ENCODE measurements at places on chromosomes 1 and 21.

DNA sequence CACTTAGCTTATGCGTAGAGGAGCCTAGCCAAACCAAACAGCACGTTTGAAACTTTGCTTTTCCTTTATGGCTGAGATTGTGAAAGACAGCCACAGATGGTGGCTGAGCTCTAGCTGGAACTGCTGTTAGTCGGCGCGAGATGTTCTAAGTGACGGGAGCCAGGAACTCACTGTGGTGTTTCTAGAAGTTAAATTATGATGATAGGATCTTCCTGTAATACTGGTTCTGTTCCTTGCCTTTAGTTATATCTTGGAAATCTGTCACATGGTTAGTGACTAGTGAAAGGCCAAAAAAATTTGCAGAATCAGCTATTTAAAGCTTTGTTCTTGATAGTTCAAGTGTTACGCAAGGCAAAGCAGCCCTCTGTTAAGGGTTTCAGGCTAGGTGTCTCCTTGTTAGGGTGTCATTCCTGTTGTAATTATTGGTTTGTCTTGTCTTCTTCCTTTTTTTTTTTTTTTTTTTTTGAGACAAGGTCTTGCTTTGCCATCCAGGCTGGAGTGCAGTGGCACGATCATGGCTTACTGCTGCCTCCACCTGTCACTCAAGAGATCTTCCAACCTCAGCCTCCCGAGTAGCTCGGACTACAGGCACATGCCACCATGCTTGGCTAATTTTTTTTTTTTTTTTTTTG lies 22.6 kb downstream of the AK4 start:
- DNase-seq: peak; percentile 83

GRCh38 chr1:31244326-31244725 lies 4.6 kb upstream of the NKAIN1 start:
- no peak for DNase-seq

GRCh38 chr1:35544976-35545375 lies 12.2 kb downstream of the KIAA0319L start:
- no peak for DNase-seq

DNA sequence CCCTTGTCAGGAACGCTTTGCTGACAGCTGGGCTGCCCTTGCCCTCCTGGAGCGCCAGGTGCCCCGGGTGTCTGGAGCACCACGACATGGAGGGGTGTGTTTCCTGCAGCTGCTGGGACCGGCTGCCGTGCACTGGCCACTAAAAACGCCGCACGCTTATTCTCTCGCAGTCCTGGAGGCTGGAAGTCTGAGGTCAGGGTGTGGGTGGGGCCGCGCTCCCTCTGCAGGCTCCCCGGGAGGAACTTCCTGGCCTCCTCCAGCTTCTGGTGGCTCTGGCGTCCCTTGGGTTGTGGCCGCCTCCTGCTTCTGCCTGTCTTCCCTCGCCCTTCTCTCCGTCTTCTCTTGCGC lies 28.0 kb upstream of the PLCH2 start:
- no peak for DNase-seq

DNA sequence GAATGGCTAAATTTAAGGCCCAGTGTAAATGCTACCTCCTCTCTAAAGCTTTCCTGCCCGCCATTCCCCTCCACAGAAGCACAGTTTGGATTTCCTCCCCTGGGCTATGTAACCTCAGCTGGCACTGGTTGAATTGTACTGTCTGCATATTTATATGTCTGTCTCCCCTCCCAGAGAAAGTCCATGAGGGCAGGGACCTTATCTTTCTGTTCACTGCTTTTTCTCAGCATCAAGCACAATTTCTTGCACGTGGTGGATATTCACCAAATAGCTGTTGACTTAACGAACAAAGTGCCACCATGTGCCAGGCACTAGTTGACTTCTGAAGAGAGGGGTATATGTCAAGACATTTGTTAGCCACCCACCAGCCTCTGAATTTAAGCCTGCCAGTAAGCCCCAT lies 9.5 kb upstream of the PDIK1L start:
- no peak for DNase-seq

DNA sequence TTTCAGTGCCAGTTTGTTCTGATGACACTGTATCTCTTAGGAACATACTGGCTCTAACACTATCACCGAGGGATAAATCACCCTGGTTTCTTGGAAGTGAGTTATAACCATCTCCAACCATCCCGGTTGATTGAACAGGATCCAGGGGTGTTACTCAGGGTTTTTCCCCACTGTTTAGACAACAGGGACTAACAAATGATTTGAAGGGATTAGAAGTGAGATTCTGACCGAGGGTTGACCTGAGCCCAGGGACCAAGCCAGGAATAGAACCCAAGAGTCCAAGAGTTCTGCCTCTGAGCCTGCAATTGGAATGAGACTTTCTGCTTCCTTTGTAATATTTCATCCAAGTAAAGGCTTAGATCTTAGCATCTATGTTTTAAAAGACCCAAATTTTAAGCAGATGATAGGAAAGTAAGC lies 154.0 kb downstream of the DHRS3 start:
- no peak for DNase-seq

DNA sequence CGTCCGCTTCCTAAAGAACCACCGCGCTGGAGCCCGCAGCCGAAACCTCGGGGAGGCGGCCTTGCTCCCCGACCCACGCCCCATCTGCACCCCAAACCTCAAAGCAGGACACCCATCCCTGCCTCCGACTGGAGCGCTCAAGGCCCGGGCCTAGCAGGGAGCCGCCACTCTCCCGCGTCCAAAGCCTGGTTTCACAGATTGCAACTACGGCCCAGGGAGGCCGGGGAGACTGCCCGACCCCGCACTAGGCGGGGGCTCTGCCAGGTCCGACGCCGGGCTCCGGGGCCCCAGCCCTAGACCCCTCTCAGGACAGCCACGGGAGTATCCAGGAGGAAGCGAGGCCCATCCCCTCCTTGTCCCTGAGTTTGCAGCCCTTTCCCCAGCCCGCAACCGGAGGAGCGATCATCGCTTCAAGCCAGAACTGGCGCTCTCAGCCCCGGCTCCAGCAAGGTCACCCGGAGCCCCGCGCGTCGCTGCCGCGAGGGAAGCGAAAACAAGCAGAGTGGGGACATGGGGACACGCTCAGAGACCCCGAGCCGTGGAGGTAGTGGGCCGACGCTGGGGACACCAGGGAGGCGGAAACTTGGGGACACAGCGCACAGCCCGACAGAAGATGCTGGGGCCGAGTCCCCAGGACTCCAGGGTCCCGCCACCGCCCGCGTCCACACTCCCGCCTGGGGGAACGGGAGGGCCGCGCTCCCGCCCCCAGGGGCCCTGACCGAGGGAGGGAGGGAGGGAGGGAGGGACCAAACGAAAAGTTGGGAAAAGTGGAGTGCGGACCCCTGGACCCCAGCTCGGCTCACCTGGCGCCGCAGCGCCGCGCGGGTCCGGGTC lies 433 bp downstream of the TMEM200B start:
- DNase-seq: no peak

DNA sequence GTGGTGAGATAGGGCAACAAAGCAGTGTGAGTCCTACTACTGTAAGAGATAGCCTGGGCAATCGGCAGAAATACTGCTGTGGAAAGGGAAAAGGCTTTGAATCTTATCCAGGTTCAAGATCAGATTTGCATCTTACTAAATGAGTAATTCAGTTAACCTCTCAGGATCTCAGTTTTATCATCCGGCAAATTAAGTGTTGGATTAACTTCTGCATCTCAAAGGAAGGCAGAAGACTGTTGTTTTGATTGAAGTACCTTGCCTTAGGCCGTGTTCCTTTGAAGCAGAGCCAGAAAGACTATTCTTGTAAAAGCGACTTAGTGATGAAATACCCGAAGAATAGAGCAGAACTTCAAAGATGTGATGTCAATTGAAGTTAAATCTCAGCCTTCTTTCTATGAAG lies 612.9 kb upstream of the USP24 start:
- DNase-seq: peak; percentile 21

- no peak for DNase-seq
Measured at GRCh38 chr1:211082824-211083223, 51.1 kb downstream of the KCNH1 start.

DNA sequence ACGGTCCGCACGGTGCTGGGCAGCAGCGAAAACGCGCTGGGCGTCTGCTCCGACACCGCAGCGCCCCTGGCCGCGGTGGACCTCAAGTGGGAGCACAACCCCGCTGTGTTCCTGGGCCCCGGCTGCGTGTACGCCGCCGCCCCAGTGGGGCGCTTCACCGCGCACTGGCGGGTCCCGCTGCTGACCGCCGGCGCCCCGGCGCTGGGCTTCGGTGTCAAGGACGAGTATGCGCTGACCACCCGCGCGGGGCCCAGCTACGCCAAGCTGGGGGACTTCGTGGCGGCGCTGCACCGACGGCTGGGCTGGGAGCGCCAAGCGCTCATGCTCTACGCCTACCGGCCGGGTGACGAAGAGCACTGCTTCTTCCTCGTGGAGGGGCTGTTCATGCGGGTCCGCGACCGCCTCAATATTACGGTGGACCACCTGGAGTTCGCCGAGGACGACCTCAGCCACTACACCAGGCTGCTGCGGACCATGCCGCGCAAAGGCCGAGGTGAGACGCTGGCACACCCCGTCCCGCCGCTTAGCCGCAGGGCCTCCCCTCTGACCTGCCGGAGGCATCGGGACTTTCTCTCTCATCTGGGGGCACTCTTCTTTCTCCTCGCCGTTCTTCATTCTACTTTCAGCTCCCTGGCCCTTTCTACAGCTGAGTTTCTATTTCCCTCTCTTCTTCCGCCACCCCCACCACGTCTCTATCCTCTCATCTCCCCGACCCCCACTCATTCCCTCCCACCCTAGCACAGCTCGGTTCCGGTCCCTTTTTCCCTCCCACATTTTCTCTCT lies 1.0 kb downstream of the NPR1 start:
- no peak for DNase-seq

DNA sequence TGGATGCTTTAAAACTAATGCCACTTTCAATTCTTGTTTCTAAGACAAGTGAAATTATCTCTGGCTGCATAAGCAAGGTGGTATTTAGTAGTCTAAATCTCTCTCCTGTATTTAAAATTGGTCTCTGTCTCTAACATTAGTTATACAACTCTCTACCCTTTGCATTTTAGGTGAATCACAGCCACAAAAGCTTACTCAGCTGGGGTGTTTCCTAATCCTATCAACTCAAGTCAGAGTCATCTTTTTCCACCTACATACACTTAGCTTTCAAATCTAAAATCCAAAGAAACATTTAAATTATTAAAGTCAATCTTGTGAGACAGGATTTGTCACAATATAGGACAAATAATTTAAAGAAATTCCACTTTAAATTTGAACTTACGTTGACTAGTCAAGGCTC lies 255.1 kb upstream of the CXADR start:
- no peak for DNase-seq

DNA sequence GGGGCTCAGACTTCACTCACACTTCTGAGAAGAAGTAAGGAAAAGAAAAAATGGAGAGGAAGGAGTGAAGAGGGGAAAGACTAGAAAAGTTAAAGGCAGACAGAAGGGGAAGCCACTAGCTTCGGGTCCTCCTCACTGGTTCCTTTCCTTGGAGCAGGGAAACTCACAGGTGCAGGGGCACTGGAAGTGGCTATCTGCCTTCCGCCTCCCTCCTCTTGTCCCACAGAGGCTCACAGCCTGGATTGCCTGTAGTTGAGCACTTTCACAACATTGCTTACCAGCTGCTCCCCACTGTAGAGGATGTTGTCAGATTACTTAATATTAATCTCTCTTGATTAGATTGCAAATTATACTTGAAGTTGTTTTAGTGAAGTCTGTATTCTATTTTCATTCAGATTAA lies 21.6 kb upstream of the ABCA4 start:
- DNase-seq: no peak

DNA sequence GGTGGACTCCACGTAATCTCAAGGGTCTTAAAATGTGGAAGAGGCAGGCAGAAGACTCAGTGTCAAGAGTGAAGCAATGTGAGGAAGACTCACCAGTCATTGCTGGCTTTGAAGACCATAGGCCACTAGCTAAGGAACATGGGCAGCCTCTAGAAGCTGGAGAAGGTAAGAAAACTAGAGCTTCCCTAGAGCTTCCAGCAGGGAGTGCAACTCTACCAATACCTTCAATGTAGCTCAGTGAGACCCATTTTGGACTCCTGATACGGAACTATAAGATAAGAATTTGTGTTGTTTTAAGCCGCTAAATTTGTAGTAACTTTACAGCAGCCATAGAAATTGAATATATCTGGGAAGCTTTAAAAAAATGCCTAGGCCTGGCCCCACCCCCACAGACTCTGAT lies 18.9 kb downstream of the METTL13 start:
- DNase-seq: no peak

DNA sequence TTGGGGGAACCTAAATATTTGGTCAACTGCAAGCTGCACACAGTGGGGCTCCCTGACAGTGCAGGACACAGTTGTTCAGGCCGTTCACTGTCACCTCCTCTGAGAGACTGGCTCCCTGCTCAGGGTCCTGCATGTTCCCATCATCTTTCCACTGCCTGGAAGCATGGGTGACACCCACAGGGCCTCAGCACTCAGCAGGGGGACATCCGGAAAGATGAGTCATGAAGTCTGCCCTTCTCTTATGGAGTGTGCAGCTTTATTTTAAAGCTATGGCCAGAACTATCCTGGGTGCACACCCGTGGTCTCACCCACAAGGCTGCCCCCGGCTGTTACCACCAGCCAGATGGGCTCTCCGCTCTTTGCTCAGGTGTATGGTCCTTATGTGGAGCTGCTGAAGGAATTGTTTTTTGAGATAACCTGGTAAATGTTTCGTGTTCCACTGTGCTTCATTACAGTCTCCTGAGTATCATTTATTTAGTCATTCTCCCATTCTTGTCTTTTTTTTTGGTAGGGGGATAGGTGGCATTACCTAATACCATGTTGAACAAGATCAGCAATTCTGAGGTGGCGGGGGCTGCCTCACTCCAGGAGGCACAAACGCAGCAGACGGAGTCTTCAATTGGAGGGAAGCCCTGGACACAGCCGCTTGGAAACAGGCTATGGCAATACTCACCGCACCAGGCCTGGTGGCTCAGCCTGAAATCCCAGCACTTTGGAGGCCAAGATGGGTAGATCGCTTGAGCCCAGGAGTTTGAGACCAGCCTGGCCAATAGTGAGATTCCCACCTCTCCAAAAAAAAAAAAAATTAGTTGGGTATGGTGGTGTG lies 14.3 kb downstream of the TRIM11 start:
- no peak for DNase-seq

DNA sequence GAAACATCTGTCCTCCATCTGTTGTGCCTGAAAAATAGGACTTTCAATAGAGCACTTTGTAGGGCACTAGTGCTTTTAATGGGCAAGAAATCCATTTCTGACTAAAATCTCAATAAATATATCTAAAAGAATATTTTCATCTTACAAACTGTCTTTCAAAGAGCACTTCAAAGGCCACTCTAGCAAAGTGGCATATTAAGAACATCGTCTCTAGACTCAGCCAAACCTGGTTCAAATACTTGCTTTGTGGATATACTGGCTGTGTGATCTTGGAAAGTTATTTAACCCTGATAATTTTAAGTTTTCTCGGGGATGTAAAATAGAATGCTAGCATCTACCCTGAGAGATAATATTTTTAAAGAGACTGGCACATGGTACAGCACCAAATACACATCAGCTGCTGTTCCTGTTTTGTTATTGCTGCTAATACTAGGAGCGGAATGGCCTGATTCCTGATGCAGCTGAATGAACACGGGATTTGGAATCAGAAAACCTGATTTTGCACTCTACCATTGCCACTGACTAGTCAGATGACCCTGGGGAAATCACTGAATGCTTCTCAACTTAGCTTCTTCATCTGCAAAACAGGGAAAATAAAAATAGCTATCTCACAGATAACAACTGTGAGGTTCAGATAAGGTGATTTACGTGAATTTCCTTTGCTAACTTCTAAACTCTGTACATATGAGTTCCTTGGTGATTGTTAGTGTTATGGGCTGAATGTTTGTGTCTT lies 25.2 kb upstream of the LRRC8C start:
- no peak for DNase-seq
